ENCODE measurements at places on chromosomes 11 and 22.
A peak's percentile ranks its signal among the peaks of the same experiment; 100 is the strongest.

DNA sequence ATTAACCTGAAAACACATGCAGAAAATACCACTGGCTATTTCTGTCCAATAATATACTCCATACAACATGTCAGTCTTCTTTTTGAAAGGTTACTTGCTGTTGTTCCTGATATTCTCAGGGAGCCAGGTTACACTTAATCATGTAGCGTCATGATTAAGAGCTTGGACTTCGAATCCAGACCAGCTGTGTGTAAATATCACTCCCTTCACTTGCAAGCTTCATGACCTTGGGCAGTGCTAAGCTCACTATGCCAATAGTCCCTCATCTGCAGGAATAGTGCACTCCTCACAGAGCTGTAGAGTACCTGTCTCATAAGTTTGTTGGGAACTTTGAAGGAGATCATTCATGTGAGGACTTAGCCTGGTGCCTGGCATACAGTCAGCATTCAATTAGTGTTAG lies 1.9 kb downstream of the HTR3B start:
- DNase-seq: no peak

- DNase-seq: no peak
Observed at GRCh38 chr11:80621871-80622270, 1181.0 kb upstream of the TENM4 start.

DNA sequence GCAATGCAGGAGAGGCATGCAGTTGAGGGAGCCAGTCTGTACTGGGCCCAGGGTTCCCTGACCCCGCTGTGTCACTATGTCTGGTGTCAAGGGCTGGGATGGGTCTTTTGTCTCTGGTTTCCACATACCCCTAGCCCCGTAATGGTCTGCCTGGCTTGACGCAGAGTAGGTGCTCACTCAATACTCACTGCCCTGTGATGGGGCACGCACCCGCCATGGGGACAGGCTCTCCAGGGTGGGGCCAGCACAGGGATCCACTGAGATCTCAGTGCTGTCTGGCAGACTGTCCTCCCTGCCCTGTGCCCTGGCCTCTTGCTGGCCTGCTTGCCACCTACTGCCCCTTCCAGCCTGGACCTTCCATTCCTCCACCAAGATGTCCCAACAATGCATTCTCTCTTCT lies 101.7 kb upstream of the CD82 start:
- DNase-seq: no peak

DNA sequence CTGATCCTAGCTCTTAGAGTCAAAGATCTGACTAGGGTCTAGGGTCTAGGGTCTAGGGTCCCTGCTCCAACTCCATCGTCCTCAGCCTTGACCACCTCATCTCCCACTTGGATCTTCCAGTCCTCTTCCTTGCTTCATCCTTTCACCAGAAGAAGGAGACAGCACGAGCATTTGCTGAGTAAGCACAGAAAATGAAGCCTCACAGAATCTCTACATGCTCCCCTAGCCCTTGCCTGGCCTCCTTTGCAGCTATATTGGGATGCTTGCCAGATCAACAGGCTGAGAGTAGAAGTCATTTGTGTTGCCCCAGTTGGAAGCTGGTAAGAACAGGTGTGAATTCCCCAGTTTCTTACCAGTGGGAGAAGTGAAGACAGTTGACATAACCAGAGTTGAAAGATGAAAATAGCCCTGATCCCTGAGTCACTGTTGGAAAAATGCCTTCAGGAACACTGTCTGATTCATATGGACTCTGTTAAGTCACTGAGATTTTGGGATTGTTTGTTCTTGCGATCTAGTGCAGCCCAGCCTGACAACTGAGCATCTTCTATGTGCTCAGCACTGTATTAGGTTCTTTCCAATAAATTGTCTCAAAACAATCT lies 552.5 kb downstream of the INSC start:
- DNase-seq: no peak

DNA sequence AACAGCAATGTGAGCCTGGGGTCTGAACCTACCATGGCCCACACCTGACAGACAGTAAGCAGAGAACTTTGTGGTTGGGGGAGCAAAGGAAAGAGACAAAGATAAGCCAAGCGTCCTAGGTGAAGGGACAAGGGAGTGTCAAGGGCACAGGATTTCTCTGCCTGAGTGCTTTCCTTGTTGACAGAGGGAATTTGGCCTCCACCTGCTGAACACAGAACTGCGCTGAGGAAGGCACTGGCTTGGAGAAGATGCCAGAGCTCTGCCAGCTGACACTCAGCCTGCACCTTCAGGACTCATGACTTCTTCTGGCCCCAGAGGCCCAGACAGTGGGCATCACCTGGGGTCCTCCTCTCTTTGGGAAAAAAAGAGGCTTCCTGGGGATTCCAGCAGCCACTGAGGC lies 789 bp upstream of the LRRC55 start:
- DNase-seq: no peak

DNA sequence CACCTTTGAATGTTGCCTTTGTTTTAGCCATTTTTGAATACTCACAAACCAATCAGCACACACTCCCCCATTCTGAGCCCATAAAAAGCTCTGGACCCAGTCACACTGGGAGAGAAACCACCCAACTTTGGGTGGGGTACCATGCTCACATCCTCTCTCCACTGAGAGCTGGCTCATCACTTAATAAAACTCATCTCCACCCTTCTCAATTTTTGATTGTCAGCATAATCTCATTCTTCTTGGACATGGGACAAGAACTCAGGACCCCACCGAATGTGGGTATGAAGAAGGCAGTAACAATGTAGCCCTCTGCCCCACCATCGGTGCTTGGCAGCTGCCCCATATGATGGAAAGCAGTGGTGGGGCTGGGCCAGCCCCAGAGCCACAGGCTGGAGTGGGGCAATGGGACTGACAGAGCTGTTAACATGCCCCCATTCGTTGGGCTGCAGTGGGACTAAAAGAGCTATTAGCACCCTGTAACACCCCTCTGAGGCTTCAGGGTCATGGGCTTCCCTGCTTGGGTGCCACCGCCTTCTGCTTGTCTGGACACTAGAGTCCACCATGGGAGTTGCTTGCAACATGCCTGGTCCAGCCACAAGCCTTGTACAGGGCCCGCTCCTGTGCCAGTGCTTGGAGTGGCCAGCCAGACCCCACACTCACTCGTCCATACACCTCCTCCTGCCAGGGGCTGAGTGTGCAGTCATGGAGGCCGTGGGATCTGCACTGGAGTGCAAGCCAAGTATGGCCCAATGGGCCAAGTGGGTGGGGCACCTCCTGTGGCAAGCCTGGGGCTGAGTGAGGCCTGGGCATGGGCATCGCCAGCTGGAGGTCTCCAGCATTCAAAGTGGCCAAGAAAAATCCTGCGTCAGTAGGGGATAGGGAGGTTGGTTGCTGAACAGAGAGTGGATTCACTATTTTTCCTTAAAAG lies 471.1 kb downstream of the TBC1D22A start:
- DNase-seq: no peak

GRCh38 chr11:69035150-69035945 lies 13.4 kb upstream of the TPCN2 start:
- peak; percentile 56 for DNase-seq

GRCh38 chr11:82738091-82738490 lies 4.4 kb upstream of the FAM181B start:
- DNase-seq: no peak

- no peak for DNase-seq
Observed at GRCh38 chr11:83725728-83726127, 439.6 kb upstream of the CCDC90B start.

GRCh38 chr11:114262681-114263512 lies 33.3 kb upstream of the NNMT start:
- no peak for DNase-seq

GRCh38 chr11:12144330-12145174 lies 34.2 kb downstream of the MICAL2 start:
- no peak for DNase-seq

DNA sequence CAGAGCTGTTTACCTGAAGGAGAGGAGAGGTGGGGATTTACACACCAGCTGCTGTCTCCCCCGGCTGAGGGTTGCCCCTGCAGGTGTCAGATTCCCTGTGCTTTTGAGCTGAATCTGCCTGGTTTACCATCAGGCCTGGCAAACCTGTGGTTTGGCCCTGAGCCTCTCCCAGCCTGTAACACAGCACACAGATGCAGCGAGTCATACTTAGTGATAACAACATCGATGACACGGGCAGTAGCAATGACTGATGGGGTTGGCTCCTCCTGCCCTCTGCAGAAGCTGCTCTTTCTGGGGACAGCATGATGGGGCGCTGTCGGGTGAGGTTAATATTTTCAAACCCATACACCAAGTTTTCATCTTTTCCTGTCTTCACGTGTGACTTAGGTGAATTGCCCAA lies 380.0 kb upstream of the B3GAT1 start:
- DNase-seq: no peak

- DNase-seq: no peak
Observed at GRCh38 chr11:91608677-91609076, 615.9 kb upstream of the FAT3 start.

DNA sequence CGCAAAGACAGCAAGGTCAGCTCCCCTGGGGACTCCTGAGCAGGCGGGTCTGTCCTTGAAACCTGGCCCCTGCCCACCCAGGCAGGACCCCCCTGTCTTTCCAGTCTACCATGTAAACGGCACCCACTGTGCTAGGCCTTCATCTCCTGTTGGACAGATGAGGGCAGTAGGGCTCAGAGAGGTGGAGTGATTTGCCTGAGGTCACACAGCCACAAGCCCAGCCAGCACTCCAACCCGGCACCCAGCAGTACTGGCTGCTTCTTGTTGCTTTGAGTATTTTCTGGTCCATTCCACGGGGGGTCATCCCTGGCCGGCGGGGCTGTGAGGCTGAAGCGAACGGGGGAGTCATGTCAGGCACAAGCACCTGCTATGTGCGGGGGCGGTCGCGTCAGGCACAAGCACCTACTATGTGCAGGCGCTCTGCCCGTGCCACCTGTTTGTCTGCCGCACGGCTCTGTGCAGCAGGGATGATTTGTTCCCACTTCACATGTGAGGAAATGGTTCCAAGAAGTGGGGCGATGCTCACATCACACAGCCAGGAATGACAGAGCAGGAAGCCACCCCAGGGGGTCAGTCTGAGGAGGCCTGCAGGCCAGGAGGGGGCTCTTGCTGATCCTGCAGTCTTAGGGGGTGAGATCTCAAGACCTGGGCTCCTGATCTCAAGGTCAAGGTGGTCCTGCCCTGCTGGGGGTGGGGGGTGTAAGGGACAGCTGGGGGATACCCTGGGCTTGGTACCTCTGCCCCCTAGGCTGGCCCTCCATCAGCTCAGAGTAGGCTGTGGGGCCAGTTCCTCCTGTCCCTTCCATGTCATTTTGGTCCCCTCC lies 110.7 kb downstream of the CACNA1I start:
- no peak for DNase-seq

DNA sequence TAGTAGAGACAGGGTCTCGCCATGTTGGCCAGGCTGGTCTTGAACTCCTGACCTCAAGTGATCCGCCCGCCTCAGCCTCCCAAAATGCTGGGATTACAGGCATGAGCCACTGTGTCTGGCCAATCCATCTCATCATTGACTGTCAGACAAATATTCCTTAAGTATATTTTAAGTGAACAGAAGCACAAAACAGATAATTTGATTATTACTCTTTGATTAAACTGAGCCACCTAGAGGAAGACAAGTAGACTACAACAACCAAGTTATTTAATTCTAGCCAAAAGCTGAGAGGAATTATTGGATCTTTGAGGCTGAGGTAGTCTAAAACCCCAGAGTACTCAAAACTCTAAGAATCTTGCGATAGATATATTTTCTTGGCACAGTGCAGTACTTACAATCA lies 1.2 kb downstream of the ACRV1 start:
- DNase-seq: no peak

- no peak for DNase-seq
Observed at GRCh38 chr22:27748751-27749191, 52.8 kb downstream of the MN1 start.

GRCh38 chr11:92313784-92314183 lies 89.2 kb downstream of the FAT3 start:
- no peak for DNase-seq

GRCh38 chr11:57163160-57163868 lies 18.4 kb upstream of the LRRC55 start:
- DNase-seq: no peak

DNA sequence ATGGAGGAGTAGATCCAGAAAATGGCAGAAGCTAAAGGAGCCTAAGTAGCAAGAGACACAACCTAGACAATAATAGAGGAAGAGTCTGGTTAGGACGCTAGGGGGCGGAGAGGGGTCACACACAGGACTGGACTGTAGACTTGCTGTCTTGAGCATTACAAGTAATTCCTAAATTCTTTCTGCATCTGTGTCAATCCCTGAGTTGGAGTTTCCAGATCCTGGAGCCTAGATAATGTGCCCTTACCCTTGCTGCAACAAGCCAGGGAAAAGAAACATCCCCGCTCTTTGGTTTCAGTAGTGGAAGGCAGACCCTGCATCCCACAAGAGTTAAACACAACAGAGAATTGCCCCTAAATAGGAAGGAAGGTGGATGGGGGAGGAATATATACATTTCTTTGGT lies 14.9 kb upstream of the CCDC73 start:
- peak; percentile 70 for DNase-seq

GRCh38 chr11:820655-821511 lies 2.2 kb downstream of the PNPLA2 start:
- no peak for DNase-seq

- DNase-seq: no peak
Observed at GRCh38 chr22:43885786-43886185, 6.0 kb downstream of the PNPLA5 start.

- DNase-seq: no peak
Observed at GRCh38 chr22:43891360-43892182, at the start of gene PNPLA5. Gene PNPLA5, minus strand, starts transcription at chr22:43892013. Its CDS starts 133 bp downstream, at chr22:43891880.

DNA sequence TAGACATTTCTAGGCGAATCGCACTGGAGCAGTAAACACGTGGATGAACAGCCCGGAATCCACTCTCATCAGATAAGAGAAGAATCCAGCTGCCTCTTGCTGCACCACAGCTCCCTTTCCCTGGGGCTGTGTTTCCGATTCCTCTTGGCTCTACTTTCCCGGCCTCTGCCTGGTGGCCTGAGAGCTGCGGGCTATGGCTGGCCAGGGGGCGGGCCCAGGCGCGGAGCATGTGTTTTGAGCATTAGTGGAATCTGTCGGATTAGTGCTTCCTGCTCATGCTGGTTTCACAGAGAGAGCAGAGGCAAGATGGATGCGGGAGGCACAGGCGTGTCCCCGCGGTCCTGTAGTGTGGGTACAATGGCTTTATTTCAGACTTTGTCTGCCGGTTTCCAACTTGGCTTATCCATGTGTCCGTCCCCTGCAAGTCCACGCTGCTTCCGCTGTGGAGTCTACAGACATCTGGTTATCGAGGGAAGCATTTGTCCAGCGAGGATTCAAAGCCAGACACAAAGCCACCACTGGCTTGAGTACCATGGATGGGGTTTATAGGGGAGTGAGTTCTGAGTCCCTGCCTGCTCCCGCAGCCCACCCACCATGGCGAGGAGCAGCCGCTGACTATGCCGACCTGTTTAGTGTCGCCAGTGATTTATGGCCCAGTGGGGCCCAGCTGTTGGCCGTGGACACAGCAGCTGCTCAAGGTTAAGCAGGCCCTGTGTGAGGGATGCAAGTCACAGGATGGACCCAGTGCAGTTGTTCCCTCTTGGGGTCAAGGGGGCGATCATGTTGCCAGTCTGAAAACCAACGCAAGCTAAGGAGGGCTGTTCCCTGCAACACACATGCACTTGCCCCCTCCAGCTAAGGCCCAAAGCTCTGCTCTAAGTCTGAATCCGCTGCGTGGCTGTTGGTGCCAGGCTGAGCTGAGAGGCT lies 43.3 kb upstream of the EP300 start:
- DNase-seq: peak; percentile 64
